Stimulated activated CD8-positive, alpha-beta memory T cell treated with anti-CD3 and anti-CD28 coated beads, Interleukin-4, amount 100 ng/mL, for 1 hour (primary cell): ENCODE measurements at places on chromosomes 1 and 21.

DNA sequence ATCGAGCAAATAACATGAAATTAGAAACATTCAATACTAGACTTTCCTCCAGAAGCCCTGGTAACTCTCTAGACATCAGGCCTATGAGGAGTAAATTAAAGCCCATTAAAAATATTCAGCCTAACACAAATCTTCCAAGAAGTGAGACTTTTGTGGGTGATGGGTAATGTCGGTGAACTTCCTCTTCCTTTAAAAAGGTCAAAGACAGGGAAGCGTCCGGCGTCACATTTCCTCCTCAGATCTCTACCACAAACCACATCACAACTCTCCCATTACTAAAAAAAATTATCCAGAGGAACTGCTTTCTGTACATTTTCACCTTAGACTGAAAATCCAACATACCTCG, 1.4 kb downstream of the EIF4G3 start:
- DNase-seq: no peak

GRCh38 chr1:203465146-203465798, 10.3 kb upstream of the PRELP start:
- DNase-seq: no peak

DNA sequence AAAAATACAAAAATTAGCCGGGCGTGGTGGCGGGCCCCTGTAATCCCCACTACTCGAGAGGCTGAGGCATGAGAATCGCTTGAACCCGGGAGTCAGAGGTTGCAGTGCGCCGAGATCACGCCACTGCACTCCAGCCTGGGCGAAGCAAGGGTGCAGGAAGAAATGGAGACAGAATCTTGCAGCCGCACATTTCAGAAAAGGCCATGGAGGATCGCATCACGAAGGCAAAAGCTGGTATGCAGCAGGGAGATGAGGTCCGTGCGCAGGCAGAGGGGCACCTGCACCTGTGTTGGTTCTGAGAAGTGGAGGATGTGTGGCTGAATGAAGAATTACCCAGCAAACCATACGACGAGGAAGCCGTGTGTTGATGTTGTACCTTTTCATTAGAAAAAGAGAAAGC, 53.0 kb upstream of the ABCG1 start:
- no peak for DNase-seq

GRCh38 chr1:201507360-201507675, 395 bp upstream of the CSRP1 start:
- DNase-seq: no peak

GRCh38 chr1:14661222-14661621, 62.7 kb downstream of the KAZN start:
- no peak for DNase-seq

- no peak for DNase-seq
Observed at GRCh38 chr1:214086945-214087344, 99.2 kb downstream of the PROX1 start.

- no peak for DNase-seq
Observed at GRCh38 chr1:27068922-27069321, 56.3 kb upstream of the TENT5B start.

GRCh38 chr1:166811691-166812090, 27.6 kb upstream of the POGK start:
- DNase-seq: no peak

GRCh38 chr1:201376464-201377374, 761 bp downstream of the TNNT2 start:
- no peak for DNase-seq

GRCh38 chr1:158286487-158286886, 3.2 kb upstream of the CD1C start:
- no peak for DNase-seq

GRCh38 chr1:231606712-231607111, 19.9 kb upstream of the DISC1 start:
- no peak for DNase-seq

DNA sequence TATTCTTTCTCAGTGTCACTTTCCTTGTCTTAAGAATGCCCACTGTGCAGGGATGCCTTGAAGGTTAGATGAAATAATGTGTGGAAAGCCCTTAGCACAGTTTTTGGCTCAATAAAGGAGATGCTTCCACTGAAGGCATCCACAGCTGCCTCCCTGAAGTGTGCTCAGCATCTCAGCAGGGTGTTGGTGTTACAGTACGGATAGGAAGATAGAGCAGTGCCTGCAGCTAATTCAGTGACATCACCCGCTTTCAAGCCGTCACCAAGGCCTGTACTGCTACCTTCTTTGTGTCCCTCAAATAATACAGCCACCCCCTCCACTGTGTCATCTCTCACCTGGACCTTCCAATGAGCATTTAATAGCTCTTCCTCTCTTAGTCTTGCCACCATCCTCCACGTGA, 59.0 kb downstream of the NDUFS5 start:
- no peak for DNase-seq

- no peak for DNase-seq
Observed at GRCh38 chr1:204190212-204191211, 5.8 kb downstream of the KISS1 start.

DNA sequence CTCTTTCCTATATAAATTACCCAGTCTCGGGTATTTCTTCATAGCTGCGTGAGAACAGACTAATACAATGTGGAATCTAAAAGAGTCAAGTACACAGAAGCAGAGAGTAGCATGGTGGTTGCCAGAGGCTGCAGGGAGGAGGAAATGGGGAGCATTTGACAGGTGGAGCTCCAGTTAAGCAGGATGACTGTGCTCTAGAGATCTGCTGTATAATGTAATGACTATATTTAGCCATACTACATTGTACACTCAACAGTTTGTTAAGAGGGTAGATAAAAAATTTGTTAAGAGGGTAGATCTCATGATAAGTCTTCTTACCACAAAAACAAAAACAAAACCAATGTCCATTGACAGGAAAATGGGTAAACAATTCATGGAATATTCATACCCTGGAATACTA, 82.1 kb downstream of the MT1HL1 start:
- DNase-seq: no peak

GRCh38 chr1:91700771-91701471, 185.0 kb downstream of the TGFBR3 start:
- no peak for DNase-seq

DNA sequence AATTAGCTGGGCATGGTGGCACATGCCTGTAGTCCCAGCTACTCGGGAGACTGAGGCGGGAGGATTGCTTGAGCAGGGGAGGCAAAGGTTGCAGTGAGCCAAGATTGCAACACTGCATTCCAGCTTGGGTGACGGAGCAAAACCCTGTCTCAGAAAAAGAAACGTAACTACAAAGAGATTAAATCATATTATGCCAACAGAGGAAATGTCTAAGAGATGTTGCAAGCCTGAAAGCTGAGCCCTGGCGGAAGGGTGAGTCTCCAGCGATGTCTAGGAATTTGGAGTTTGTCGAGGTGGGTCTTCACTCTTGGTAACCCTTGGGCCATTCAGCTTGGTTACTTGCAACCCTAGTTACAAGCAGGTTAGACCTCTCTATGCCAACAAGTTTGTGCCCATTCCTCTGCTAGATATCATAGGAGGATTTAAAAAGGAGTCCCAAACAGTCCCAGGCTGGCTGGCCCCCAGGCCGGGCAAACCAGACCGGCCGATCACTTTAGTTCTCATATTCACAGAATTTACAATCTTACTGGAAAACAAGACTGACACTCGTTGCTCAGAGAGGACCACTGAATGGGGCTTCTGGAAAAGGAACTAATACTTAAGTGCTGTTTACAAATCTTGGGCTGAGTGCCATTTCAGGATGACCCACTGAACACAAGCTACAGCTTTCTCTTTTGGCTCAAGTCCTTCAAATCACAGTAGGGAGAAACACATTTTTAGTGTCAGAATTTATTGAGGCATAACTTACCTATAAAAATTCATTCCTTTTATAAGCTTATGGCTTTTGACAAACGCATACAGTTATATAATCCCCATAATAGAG, 27.1 kb downstream of the SLC30A1 start:
- no peak for DNase-seq

GRCh38 chr21:36791695-36792470, 93.0 kb downstream of the SIM2 start:
- DNase-seq: no peak

- no peak for DNase-seq
Observed at GRCh38 chr1:151970128-151970527, 23.5 kb downstream of the S100A10 start.

DNA sequence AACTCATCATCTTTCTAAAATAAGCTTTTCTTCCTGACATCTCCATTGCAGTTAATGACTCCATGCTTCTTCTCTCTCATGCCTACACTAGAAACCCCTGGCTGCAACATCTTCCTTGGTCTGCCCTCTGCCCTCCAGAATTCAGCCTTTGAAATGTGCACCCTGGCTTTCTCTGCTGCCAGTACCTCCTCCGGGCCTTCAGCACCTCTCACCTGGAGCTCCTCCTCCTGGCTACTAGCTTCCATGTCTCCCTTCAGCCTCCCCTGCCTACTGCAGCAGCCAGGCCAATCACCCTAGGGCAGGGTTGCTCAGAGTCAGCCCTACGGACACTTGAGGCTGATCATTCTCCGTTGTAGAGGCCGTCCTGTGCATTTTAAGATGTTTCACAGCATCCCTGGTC, 18.3 kb downstream of the SUSD4 start:
- no peak for DNase-seq

- DNase-seq: no peak
Observed at GRCh38 chr21:45699251-45699942, 55.9 kb downstream of the PCBP3 start.

DNA sequence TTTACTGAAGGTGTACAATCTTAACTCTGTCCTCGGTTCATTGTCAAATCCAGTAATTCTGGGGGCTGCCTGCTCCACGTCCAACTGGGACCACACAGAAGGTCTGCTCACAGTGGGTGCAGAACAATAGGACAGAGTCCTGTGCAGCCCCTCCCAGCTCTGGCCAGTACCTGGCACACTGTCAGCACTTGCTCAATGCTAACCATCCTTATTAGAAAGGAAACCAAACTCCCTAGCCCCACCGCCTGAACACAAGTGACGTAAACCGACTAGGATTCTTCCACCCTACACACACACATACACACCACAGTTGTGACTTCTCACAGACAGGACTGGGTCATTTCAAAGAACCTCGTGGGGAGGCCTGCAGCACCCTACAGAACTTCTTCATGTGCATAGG, 5.2 kb downstream of the BCAR3 start:
- no peak for DNase-seq

DNA sequence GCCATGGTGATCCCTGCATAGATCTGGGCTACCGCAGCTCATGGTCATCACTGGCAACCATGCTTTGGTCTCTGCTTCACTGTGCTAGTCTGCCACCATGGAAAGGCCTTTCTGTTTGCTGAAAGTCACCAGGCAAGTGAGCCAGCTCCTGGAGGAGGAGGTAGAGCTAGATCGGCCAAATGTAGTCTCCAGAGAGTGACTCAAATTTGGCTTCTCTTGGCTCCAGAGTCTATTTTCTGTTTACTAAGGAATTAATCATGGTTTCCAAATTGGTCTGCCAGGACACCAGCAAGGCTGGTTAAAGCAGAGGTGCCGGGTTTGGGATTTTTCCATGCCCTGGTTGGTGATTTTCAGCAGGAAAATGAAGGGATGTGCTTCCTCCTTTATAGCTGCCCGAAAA, 52.7 kb upstream of the IVNS1ABP start:
- no peak for DNase-seq

DNA sequence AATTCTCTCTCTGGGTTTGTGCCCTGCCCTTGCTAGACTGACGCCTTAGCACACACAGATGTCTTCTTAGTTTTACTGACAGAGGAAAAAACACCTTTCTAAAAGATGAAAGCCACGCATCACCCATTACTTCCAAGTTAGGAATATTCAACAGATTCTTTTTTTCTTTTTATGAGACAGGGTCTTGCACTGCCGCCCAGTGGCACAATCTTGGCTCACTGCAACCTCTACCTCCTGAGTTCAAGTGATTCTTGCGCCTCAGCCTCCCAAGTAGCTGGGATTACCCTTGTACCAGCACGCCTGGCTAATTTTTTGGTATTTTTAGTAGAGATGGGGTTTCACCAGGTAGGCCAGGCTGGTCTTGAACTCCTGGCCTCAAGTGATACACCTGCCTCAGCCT, 169.2 kb downstream of the APP start:
- no peak for DNase-seq

DNA sequence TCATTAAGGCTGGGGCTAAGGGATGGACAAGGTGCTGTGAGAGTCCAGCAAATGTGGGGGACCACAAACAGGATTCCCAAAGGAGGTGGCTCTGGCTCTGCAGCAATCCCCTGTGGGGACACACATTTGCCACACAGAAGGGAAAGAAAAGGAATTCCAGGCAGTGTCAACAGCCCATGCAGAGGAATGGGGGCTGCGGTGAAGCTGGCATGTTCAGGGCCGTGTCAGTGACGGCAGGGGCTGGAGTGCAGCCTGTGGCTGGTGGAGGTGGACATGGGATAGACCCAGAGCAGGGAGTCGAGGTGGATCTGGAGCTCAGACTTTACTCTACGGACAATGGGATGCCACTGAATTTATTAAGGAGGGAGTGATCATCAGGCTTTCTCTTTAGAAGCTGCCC, 183.2 kb downstream of the TRABD2B start:
- no peak for DNase-seq

GRCh38 chr1:110638058-110638457, 31.9 kb upstream of the KCNA2 start:
- DNase-seq: no peak

GRCh38 chr1:245316784-245317183, 162.0 kb downstream of the KIF26B start:
- DNase-seq: no peak

DNA sequence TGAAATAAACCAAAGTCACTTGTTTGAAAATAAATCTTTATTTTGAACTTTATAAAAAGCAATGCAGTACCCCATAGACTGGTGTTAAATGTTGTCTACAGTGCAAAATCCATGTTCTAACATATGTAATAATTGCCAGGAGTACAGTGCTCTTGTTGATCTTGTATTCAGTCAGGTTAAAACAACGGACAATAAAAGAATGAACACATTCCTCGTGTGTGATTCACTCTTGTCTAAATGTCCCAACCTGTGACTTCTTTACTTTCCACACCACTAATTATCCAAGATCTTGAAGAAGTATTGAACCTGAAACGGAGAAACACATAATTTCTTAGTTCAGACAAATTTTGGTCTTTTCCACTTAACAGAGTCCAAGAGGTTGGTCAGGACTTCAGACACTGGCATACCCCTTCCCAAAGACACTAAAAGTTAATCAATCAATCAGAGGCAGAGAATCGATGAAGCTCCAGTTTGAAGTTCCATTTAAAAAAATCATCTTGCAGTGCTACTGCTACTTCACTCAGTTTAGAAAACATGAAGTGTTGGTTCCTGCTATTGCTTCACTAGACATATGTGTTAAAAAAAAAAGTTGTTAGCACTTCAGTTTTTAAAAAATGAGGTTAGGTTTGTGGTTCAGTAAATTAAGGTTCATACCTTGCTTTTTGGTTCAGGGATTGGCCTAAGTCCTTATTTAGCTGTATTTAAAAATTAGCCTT, 26.2 kb downstream of the ATP1B1 start:
- no peak for DNase-seq
